CD14-positive monocyte (primary cell): ENCODE measurements at places on chromosomes 7 and 10.

- DNase-seq, result no peak
These were observed 40.4 kb upstream of the TMEM229A start for GRCh38 chr7:124073310-124073645.

- DNase-seq, result no peak
These were observed 73.9 kb downstream of the NRP1 start for GRCh38 chr10:33260403-33261149.

DNA sequence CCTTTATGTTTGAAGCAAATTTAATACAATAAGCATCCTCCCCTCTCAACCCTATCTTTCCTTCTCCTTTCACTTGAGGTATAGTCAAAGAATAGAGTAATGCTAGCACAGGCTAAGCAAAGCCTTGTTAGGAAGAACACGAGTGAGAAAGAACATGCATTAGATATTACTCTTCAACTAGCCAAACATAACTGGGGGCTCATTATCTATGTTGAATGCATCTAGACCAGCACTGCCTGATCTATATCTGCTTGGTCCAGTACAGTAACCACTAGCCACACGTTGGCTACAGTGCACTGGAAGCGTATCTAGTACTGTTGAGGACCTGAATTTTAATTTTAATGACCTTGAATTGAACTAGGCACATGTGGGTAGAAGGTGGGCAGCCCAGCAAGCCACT is 21.0 kb downstream of the SFMBT2 start:
- DNase-seq, result no peak

DNA sequence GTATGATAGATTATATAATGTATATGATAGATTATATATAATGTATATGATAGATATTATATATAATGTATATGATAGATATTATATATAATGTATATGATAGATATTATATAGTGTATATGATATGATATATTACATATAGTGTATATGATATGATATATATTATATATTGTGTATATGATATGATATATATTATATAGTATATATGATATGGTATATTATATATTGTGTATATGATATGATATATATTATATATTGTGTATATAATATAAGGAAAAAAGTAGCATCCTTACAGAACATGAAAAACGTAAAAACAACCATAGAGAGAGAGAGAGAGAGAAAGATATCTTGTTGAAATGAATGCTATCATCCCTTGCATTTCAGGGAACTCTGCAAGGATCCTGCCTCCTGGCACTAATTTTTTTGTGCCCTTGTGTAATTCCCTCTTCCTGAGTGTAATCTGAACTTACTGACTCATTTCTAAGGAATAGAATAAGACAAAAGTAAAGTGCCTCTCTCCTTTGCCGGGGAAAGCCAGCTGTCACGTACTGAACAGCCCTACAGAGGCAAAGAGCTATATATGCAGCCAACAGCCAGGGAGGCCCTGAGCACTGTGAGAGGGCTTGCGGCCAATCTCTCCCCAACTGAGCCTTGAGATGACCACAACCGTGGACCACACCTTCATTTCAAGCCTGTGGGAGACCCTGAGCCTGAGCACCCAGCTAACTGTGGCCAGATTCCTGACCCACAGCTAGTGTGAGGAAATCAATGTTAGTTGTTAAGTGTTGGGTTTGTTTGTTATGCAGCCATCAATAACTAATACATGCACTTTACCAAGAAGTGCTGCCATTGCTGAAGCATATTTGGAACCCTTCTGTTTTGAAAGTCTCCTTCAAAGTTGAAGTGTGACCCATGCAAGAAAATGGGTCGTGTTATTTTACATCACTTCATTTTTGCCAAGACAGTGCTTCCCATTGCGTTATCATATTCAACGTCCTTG is 61.1 kb upstream of the EZH2 start:
- no peak for DNase-seq

GRCh38 chr7:135382173-135382572 is 127.7 kb downstream of the CNOT4 start:
- no peak for DNase-seq
